ENCODE measurements at places on chromosomes 12 and 14. TPM values are rescaled to one million over a fixed set of nuclear protein-coding genes. Genes with fewer than 3 reads are reported as not detected.

GRCh38 chr12:57230381-57231155, 1.1 kb downstream of the SHMT2 start:
- no peak for DNase-seq
- peaks cover 42% of the 10 kb centered on the region for H3K4me1 ChIP-seq
- peak overlapping the region; percentile 94 for H3K27ac ChIP-seq
- H3K27me3 ChIP-seq: no peaks in the 10 kb centered on the region
- peaks cover 12% of the 10 kb centered on the region for H3K36me3 ChIP-seq
- H3K4me3 ChIP-seq: peak overlapping the region; percentile 55

DNA sequence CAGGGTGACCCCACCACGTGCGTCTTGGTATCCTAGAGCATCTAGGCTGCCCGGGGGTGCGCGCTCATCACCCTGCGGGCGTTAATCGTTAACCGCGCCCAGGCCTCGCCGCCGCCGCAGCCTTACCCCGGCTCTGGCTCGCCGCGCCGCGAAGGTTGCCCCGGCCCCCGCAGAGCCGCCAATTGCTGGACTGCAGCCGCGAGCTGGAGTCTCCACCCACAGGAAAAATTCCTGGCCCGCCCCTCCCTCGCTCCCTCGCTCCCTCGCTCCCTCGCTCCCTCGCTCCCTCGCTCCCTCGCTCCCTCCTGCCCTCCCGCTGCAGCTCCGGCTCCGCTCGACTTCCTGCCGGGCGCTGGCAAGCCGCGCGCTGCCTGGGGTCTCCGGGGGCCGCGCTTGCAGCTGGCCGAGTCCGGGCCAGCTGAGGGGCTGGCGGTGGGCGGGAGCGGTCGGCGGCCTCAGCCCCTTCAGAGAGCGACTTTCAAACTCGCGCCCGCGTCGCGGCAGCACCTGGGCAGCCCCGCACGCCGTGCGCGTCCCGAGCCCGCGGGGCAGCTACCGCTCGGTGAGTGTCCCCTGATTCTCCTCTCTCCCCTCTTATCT, at the start of gene PLEKHG3:
Gene PLEKHG3, plus strand, starts transcription at position 282 of the 600 bp plus-strand sequence. CDS start 23,208 bp downstream, outside the sequence.
- peak; percentile 70 for DNase-seq
- peak within 1 kb of the TSS; percentile 90 for H3K27ac ChIP-seq
- no peaks in the 10 kb centered on the region for H3K27me3 ChIP-seq
- peak within 1 kb of the TSS; percentile 70 for H3K4me3 ChIP-seq
- H3K4me1 ChIP-seq: peaks cover 27% of the 10 kb centered on the region

DNA sequence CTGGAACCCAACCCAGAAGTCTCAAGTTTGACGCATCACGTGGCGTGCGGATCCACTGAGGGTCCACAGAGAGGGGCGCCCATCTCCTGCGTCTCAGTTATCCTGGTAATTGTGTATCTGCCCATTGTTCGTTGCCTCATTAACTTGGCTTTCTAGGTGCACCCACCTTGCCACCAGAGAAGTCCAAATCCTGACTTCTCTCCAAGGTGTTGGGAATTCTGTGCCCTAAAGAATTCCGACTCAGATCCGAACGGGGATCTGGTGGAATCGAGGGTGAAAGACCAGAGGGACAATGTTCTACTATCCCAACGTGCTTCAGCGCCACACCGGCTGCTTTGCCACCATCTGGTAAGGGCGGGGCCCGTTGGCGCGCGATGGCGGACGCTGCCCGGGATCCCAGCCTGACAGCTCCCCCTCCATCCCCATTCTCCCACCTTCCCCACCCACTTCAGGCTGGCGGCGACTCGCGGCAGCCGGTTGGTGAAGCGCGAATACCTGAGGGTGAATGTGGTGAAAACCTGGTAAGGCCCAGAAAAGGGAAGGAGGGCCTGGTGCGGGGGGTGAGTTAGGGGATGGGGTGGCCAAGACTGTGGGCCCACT, 481 bp downstream of the REC8 start:
- peaks cover 39% of the 10 kb centered on the region for H3K36me3 ChIP-seq
- H3K27me3 ChIP-seq: no peaks in the 10 kb centered on the region
- no peaks in the 10 kb centered on the region for H3K4me1 ChIP-seq

The KRT84 gene
- not detected for total RNA-seq

The BCL11B gene
- 0.42 TPM for total RNA-seq

- H3K36me3 ChIP-seq: no peaks in the 10 kb centered on the region
- H3K27me3 ChIP-seq: no peaks in the 10 kb centered on the region
- H3K4me3 ChIP-seq: no peak overlapping the region
- H3K4me1 ChIP-seq: no peaks in the 10 kb centered on the region
- DNase-seq: no peak
These were observed 53.0 kb upstream of the PRMT8 start for GRCh38 chr12:3437986-3438385.

DNA sequence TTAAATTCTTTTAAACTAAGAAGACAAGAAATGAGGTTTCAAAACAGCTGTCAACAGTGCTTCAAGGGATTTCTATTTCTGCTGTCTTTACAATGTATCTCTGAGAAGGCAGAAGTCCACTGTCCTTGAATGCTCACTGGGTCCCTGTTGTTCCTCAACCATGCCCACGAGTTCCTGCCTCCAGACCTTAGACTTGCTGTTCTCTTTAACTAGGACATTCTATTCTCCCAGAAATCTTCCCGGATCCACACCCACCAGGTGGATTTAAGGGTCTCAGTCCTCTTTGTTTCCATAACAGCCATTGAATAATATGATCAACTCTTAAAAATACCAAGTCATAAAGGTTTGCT, 6.7 kb upstream of the SLC41A2 start:
- DNase-seq: no peak
- H3K4me1 ChIP-seq: no peaks in the 10 kb centered on the region
- H3K36me3 ChIP-seq: no peaks in the 10 kb centered on the region
- H3K27ac ChIP-seq: no peak overlapping the region

- H3K27ac ChIP-seq: no peak overlapping the region
- no peak for DNase-seq
- H3K4me1 ChIP-seq: peaks cover 1% of the 10 kb centered on the region
- H3K36me3 ChIP-seq: no peaks in the 10 kb centered on the region
- no peaks in the 10 kb centered on the region for H3K27me3 ChIP-seq
These were observed 125.4 kb downstream of the STXBP6 start for GRCh38 chr14:24924544-24924943.

The TAS2R30 gene
- total RNA-seq: 3.4 TPM

DNA sequence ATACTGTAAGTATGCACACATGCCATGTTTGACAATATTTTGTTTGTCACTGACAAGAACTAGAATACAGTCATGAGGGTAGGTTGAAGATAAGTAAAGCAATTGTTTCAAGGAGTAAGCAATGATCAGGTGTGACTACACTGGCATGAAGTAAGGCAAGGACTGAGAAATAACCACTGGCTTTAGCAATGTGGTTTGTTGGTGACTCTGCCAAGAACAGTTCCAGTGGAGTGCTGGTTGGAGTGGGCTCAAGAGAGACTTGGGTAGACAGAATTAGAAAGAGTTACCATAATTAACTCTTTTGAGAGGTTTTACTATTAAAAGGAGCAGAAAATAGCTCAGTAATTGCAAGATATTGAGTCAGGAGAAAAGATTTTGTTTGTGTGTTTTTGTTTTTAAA, 129.6 kb downstream of the GTF2A1 start:
- no peak overlapping the region for H3K27ac ChIP-seq
- peaks cover 11% of the 10 kb centered on the region for H3K36me3 ChIP-seq
- DNase-seq: no peak
- H3K4me1 ChIP-seq: no peaks in the 10 kb centered on the region

The BDKRB2 gene
- 0.19 TPM for total RNA-seq

The NANOG gene
- total RNA-seq: 0.17 TPM

Measured in liver (tissue), 10 donors.